ENCODE measurements at places on chromosomes 4 and X.
A peak's percentile ranks its signal among the peaks of the same experiment; 100 is the strongest.

DNA sequence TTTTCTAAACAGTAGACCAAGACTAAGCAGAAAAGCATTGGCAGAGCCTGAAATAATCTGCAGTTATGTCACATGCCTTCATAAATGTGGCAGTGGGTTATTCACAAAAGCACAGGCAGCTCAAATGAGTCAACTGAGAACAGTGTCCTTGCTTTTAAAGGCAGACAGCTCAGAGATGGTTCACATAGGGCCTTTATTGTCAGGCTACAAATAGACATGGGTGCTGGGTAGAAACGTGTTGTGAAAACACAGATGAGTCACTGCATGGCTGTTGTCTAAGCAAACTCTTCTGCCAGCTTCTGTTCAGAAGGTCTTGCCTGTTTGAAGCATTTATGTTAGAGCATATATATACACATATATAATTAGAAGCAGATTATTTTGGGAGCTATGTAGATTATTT lies 118.0 kb downstream of the SLC4A4 start:
- DNase-seq: peak; percentile 47

DNA sequence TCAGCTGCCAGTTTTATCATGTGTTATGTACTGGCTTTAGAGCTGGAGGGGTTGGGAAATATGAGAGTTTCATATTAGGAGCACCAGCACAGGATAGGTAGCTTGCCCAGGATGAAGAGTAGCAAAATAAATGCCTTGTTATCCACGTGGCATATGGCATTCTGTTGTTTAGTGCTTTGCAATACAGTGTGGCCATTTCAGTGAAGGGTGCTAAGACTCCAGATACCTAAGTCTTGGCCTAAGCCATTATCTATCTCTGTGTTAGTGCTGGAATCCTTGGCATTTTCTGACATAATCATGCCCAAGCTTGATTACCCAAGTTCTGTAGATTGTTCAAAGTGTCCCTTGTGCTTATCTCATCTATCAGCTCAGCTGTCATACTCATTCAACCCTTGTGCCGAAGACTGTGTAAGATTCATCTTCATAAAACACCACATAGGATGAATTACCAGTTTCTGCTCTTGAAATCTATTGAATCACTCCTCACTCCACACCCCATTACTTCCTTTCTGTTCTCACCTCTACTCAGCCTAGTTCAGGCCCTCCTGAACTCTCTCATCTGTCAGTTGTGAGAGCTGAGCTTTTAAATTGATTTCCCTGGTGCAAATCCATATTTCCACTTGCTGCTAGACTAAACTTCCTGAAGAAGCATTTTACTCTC lies 73.5 kb downstream of the CLCN5 start:
- DNase-seq: no peak

- no peak for DNase-seq
Measured at GRCh38 chrX:3052860-3053259, 11.6 kb downstream of the ARSF start.

DNA sequence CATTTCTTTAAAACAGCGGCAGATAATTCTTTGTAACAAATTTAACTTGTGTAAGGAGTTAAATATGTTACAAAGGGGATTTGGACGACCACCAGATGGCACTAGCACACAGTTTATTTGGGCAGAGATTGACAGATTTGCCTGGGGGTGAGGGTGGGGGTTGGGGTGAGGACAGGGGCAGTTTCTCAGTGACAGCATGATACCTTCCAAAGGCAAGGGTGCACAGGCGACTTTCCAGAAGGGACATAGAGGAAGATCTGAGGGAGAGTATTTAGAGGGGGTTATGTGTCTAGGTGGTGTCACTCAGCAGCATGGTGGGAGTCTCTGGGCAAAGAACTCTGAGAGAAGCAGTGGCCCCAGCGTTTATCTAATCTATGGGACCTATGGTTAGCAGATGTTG lies 9.6 kb upstream of the TMA16 start:
- peak; percentile 56 for DNase-seq

- DNase-seq: no peak
Measured at GRCh38 chr4:73434311-73434710, 1.7 kb upstream of the AFP start.

- peak; percentile 41 for DNase-seq
Measured at GRCh38 chr4:113893546-113893945, 85.9 kb downstream of the ARSJ start.

GRCh38 chrX:23372220-23372902 lies 37.7 kb downstream of the PTCHD1 start:
- DNase-seq: peak; percentile 3

DNA sequence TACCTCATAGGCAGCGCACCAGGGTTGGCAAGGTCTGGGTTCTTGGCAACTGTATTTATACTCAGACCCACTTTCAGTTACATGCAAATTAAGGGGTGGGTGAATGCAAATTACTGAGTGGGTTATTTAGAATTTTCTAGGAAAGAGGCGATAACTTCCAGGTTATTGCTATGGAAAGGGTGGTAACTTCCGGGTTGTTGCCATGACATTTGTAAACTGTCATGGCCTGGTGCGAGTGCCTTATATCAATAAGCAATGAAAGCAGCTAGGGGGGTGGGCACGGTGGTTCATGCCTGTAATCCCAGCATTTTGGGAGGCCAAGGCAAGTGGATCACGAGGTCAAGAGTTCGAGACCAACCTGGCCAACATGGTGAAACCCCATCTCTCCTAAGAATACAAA lies 57.5 kb upstream of the SLC7A3 start:
- DNase-seq: no peak

- DNase-seq: no peak
Measured at GRCh38 chrX:12469296-12469695, 321.9 kb upstream of the PRPS2 start.

- DNase-seq: no peak
Measured at GRCh38 chr4:37659696-37660095, 26.5 kb downstream of the RELL1 start.

GRCh38 chr4:76302826-76303438 lies 3.6 kb upstream of the STBD1 start:
- DNase-seq: peak; percentile 49

Measured in fibroblast of the aortic adventitia (primary cell).